ENCODE measurements at places on chromosomes 11 and 22.

DNA sequence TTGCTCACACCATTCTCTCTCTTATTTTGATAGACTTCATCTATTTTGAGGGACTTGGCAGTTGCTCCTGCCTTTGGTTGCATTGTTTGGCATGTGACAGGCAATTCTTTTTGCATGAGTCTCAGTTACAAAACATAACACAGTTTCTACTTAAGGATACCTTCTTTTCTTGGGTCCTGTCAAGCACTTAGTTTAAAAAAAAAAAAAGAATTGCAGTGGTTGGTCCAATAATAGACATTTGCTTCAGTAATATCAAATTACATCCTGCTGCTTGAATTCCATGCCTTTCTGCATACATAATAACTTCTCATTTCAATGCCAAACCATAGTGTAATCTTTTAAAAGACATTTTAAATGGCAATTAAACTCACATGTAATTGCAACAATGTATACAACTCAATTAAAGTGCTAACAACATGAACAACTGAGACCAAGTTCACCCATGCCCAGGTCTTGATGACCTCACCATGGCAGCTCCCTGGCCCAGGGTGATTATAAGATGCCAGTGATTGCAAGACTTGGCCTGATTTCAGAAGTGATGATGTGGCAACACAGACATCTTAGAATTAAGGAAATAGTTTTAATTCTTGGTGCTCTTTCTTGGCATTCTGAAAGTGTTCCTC is 32.2 kb upstream of the PLET1 start:
- H3K4me3 ChIP-seq = no peak overlapping the region
- H3K4me1 ChIP-seq = 0 out of 2 replicates have a peak, but pooled peaks cover 3% of the 10 kb centered on the region
- H3K27me3 ChIP-seq = peaks cover 1% of the 10 kb centered on the region
- no peak overlapping the region for H3K27ac ChIP-seq

GRCh38 chr11:88064097-88064705 is 111.0 kb downstream of the RAB38 start:
- no peak for DNase-seq
- no peaks in the 10 kb centered on the region for H3K27me3 ChIP-seq
- no peaks in the 10 kb centered on the region for H3K36me3 ChIP-seq
- H3K27ac ChIP-seq = no peak overlapping the region

- peak overlapping the region; percentile 93 for H3K27ac ChIP-seq
- H3K27me3 ChIP-seq = no peaks in the 10 kb centered on the region
- H3K4me3 ChIP-seq = no peak overlapping the region
- DNase-seq = no peak
- H3K4me1 ChIP-seq = peaks cover 64% of the 10 kb centered on the region
Observed at GRCh38 chr11:119369132-119369925, 12.2 kb downstream of the USP2 start.

- H3K36me3 ChIP-seq = no peaks in the 10 kb centered on the region
- DNase-seq = no peak
- H3K27ac ChIP-seq = no peak overlapping the region
- no peaks in the 10 kb centered on the region for H3K4me1 ChIP-seq
- no peaks in the 10 kb centered on the region for H3K27me3 ChIP-seq
Observed at GRCh38 chr11:26480041-26480440, 92.0 kb downstream of the MUC15 start.

GRCh38 chr11:3227568-3228444 is 4.4 kb downstream of the MRGPRE start:
- H3K4me3 ChIP-seq = no peak overlapping the region
- no peaks in the 10 kb centered on the region for H3K36me3 ChIP-seq
- DNase-seq = no peak
- H3K27me3 ChIP-seq = no peaks in the 10 kb centered on the region
- H3K4me1 ChIP-seq = no peaks in the 10 kb centered on the region
- no peak overlapping the region for H3K27ac ChIP-seq

- H3K4me1 ChIP-seq = peaks cover 95% of the 10 kb centered on the region
- no peak overlapping the region for H3K4me3 ChIP-seq
- H3K27ac ChIP-seq = peak overlapping the region; percentile 94
Observed at GRCh38 chr22:36362932-36363331, 24.8 kb downstream of the MYH9 start.

Measured in Caco-2 (cell line).